Substantia nigra (tissue), 51 donors: ENCODE measurements at places on chromosomes 11 and 22.

- DNase-seq: no peak
These were observed 2.8 kb upstream of the LZTR1 start for GRCh38 chr22:20979243-20979809.

GRCh38 chr11:79332017-79332416 is 108.8 kb downstream of the TENM4 start:
- no peak for DNase-seq

DNA sequence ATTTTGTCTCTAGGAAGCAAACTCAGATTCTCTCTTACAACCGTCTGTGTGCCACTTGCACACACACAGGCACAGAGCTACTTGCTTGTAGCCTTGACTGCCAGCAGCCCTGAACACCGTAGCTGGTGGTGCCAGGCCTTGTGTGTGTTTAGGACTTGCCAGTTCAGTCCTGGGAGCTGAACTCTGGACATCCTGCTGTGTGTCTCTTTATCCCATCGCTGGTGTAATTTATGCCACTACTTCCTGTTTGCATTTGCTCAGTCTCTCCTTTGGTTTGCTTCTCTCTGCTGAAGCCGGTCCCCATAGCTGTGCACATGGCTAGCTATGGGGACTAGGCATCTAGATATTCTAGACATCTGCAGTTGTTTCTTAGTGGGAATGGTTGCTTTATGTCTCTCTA is 24.0 kb downstream of the MARK2 start:
- no peak for DNase-seq

- no peak for DNase-seq
These were observed 85.5 kb downstream of the DGCR2 start for GRCh38 chr22:19036523-19037273.

- DNase-seq: no peak
These were observed 40.2 kb upstream of the WNT7B start for GRCh38 chr22:46017166-46017565.

GRCh38 chr11:131845255-131845654 is 474.8 kb downstream of the NTM start:
- DNase-seq: no peak

DNA sequence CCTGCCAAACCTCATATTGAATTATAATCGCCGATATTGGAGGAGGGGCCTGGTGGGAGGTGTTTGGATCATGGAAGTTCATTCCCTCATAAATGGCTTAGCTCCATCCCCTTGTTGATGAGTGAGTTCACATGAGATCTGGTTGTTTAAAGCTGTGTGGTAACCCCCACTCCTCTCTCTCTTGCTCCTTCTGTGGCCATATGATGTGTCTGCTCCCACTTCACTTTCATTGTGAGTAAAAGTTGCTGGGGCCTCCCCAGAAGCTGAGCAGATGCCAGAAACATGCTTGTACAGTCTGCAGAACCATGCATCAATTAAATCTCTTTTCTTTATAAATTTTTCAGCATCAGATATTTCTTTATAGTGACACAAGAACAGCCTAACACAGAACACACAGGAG is 929.0 kb upstream of the FAT3 start:
- no peak for DNase-seq

DNA sequence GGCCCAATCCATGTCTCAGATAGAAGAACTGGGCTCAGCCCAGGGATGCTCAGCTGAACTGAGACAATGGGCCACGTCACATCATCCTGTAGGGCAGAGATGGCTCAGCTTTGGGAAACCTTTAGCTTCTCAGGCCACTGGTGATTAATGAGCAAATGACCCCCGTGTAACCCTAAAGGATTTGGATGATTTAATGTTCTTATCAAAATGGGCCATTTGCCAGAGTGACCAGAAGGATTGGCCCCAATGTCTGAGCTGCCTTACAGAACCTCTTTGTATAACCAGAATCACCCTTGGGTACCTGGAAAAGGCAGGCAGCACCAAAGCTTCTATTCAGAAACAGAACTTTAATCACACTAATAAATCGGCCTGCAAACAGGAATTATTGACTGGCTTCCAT is 73.7 kb downstream of the ABTB2 start:
- DNase-seq: no peak

GRCh38 chr11:115699326-115699725 is 195.1 kb upstream of the CADM1 start:
- DNase-seq: no peak

DNA sequence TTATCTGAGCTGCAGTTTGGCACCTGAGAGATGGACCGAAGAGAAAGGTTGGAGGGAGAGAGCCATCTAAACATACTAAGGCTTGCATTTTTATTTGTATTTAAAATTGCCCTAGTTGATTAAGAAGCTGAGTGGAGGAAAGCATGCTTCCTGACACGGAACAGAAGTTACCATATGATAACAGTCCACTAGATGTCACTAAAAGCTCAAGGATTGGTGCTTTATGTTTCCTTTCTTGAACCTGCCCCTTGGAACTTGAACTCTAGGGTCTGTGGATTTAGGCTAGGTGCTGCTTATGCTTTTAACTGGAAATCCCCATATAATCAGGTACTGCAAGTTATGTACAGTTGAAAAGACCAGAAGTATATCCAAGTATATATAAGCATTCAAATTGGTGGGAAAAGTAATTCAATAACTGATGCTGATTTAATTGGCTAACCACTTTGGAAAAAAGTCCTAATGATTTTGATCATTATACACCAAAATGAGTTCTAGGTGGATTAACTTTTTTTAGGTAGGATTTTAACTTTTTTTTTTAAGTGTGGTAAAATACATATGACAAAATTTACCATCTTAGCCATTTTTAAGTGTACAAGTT is 9.5 kb downstream of the RBMXL2 start:
- no peak for DNase-seq

GRCh38 chr11:2272946-2273280 is 2.5 kb upstream of the ASCL2 start:
- DNase-seq: no peak

- DNase-seq: no peak
These were observed 3.7 kb upstream of the MTFP1 start for GRCh38 chr22:30421695-30422480.

DNA sequence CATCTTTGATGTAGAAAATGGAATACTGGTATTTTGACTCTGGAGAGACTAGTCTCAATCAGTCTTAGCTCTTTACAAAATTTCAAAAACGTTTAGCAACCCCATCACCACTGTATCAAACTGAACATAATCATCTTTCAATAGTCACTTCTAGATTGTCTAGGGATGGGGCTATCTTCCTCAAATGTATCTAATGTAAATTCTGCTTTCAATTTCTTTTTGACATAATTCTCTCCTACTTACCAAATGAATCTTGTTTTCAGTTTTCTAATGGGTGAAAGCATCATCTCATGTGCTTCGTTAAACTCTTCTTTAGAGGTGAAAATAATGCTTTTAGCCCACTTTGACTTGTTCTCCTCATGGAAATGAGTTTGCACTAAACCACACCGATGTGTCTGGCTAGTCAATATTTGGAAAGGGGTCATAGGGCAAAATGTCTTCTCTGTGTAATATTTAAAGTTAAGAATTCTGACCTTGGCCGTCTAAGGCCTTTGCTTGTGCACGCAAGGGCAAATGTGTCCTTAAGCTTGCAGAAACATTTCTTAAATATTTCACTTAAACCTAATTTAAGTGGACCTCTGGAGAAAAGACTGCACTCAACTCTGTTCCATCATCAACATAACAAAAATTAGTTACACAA is 5.2 kb downstream of the SIK3 start:
- DNase-seq: no peak

DNA sequence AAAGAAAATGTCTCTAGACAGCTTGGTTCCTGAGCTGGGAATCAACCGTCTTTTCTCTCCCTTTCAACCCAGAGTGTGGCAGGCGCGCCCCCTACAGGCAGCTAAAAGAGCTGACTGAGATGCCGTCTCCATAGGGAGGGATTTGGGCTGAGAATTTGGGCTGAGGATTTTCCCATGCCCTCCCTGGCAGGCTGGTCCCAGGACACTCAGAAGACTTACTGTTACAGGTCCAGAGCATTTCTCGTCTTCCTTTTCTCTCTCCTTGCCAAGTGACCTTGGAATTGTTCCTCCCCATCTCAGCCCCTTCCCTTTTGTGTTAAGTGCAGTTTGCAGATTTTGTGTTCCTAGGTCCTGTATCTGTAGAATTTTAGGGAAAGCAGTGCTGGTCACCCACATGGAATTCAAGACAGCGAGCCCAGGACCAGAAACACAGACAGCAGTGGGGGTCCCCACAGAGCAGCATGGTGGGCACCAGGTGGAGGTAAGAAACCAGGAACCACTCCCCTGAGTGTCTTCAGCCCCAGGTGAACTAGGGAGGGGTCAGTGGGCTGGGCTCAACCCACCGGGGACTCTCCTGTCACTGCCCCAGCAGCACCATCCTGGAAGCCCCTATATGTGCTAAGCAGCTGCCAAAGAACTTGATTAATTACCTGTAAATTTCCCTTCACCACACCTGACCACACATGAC is 9.9 kb upstream of the IGLL5 start:
- peak; percentile 2 for DNase-seq

GRCh38 chr11:113255096-113255495 is 59.3 kb upstream of the TTC12 start:
- DNase-seq: no peak

GRCh38 chr11:112226062-112226830 is at the start of gene PTS:
Gene PTS, plus strand, starts transcription at chr11:112226428. Its CDS starts 16 bp downstream, at chr11:112226444.
- peak; percentile 89 for DNase-seq

DNA sequence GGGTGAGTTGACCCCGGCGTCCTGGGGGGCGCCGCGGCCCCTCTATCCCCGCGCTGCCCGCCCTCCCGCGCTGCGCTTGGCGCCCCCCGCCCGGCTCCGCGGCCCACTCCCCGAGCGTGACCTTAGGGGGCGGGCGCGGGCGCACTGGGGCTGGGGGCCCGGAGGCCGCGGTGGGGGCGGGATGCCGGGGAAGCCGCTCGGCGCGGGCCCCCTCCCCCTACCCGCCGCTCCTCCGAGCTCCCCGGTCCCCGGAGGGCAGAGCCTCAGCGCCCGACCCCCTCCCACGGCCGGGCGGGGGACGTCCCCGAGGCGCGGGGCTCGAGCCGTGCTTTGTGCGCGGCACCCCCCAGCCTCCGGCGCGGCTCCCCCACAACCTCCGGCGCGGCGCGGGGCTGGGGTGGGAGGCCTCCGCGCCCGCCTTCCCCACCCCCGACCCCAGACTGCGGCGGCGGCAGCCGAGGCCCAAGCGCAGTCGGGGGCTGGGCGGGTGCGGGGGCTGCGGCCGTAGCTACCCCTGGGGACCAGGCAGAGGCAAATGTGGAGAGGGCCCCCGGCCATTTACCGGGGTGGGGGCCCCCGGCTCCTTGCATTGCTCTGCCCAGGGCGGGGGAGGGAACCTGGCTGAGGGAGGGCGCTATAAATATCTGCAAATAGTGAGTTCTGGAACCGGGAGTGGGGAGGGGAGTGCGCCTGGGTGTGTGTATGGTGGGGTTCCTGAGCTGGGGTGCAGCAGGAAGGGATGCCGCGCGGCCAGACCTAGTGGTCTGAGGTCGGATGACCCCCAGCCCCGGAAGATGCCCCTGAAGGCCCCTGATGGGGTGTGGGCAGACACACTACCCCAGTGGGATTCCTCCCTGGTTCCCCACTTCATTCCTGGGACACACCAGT is 988 bp downstream of the MGAT3 start:
- DNase-seq: no peak

DNA sequence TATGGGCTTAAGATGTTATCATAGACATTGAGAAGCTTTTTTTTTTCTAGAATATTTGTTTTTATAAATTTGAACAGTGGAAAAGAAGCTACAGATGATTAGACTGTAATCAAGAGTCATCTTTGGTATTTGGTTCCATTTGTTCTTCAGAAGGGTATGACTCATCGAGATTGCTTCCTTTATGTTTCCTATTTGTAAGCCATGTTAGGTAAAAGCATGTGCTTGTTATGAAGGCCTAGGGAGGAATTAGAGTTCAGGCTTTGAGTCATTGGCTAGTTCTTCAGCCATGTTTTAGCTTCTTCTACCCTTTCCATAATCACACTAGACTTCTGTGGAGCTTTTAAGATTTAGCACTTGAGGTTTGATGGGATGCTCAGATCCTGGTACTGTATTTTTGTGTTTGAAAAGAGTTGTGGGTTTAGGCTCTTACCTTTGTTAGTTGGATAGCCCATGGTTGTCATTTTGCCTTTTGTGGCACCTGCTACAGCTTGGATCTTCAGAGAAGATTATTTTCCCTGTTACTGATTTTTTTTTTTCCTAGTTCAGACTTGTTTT is 44.3 kb downstream of the POLD3 start:
- DNase-seq: no peak

DNA sequence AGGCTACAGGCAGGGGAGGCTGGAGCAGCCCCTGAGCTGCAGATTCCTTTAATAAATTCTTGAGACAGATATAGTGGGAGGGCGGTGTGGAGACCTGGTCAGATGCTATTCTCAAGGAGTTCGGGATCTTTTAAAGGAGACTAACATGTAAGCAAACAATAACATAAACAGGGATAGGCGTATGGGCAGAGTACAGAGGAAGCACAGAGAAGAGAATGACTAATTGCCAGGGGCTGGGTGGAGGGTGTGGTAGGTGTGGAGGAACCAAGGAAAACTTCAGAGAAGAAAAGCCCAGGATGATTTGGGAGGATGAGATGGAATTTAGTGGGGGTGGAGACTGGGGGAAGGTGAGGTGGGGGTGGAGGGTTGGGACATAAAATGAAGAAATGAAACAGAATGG is 9.7 kb upstream of the HEPHL1 start:
- no peak for DNase-seq

DNA sequence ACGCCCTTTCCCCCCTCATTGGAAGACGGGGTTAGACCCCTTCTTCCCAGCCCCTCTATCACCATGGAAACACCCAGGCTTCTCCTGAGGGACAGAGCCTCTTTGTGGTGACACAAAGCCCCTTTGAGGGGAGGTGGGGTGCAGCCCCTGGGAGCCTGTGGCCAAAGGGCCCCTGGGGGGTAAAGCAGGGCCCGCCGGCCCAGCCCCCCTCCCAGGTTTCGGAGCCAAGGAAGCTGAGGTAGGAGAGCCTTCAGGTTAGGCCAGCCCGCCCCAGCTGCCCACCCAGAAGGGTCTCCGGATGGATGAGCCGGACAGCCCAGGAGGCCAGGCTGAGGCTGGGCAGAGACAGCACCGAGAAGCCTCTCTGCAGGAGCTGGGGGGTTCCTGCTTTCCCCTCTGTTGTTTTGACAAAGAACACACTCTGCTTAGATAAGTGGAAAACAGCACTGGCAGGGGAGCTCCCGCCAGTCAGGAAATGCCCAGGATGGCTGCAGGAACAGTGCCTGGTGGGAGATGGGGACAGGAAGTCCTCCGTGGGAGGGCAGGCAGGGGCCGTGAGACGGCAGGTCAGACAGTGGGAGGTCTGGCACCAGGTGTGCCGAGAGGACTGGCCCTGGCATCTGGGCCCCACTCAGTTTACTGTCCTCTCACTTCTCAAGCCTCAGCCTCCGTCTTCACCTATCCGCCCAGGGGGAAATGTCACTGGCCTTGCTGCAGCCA is 18.2 kb downstream of the ARVCF start:
- DNase-seq: no peak

DNA sequence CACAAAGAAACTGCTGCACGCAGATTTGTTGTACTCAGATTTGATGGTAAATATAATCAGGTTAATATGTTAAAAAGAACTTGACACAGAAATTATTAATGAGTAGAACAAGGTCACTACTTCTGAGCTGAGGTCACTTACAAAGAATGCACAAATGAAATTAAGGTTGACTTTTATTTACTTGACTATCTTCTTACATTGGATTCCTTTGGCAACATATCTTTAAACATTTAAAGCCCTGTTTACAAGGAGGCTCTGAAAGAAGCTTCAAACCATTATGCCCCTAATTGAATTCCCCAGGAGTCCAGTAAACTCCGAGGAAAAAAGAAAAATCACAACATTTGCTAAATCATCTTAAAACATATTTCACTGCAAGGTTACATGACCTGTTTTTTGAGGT is 245.5 kb downstream of the SOX6 start:
- no peak for DNase-seq
